ENCODE measurements at places on chromosomes 2 and 18.

DNA sequence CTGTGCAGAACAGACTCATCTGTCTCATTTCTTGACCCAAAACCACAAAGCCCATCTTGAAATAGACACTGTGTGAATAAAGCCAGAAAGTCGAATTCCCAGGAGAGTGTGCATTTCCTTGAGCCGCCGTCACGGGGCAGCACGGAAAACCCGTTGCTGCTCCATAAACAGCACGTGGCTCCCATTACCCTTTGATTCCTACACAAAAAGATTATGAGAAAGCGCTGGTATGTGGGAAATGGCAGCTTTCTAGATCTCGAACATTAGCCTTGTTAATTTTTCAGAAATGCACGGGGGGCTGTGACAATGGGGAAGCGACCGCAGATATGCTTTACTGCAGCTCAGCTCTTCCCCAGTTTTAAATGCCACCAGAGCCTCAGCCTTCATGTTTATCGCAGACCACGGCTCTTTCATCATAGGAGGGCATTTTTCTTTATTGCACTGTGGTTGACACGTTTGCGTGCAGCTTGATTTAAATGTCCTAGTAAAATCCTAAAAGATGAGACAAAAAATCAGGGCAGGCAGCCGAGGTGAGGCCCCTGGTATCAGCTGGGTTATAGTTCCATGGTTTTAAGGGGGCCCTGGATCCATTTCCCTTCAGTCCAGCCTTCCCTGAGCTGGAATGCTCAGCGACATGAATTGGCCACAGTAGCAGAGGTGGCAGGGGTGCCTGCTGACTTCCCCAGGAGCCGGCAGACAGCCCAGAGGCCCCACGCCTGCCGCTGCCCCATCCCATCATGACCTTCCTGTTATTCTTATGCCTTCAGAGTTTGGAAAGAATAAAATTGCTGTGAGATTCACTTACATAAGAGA, 249.3 kb downstream of the NDUFA10 start:
- no peak for DNase-seq

- no peak for DNase-seq
These were observed 498.0 kb downstream of the PARD3B start for GRCh38 chr2:205043285-205043684.

DNA sequence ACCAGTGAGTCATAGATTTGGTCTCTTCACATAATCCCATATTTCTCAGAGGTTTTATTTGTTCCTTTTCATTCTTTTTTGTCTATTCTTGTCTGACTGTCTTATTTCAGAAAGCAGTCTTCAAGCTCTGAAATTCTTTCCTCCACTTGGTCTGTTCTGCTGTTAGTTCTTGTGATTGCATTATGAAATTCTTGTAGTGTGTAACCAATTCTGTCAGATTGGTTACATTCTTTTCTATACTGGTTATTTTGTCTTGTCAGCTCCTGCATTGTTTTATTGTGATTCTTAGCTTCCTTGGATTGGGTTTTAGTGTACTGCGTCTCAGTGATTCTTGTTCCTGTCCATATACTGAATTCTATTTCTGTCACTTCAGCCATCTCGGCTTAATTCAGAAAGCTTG, 18.6 kb downstream of the EHBP1 start:
- no peak for DNase-seq

- DNase-seq = no peak
These were observed 115.2 kb downstream of the FAM210A start for GRCh38 chr18:13611142-13611600.

DNA sequence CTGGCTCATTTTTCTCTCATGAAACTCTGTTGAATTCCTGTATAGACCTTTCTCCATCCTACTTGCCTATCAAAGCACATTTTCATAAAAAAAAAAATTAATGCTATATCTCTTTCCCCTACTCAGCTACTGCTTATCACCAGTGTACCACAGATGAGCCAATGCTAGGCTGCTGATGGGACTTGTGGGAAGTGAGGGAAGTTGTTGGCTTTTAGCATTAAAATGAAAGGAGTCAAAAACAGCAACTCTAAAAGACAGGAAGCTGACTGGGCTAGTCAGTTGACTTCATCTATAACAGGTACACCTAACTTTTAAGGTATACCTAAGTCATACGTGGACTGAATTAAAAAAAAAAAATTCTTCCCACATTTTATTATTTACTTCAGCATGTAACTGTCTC, 102.1 kb downstream of the FAM117B start:
- no peak for DNase-seq

- DNase-seq = no peak
These were observed 242.0 kb downstream of the TMEM182 start for GRCh38 chr2:103003750-103004260.

GRCh38 chr2:217946051-217946450, 56.7 kb downstream of the TNS1 start:
- no peak for DNase-seq

DNA sequence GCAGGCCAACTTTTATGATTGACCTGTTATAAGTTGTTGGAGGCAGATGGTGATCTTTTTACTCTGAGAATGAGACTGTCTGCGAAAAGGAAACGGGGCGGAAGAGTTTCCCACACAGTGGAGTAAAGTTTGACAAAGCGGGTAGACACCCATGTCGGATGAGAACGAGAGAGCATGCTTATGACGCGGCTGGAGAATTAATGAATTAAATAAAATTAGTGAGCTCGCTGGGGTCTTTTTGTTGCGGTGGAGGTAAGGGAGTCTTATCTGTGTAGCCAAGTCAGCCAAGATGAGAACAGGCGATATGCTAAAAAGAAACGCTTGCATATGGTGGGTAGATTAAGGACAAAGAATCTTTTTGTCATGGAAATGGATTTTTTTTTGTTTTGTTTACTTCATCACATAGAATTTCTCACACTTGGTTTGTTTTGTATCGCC, 1.8 kb downstream of the SALL3 start:
- DNase-seq = no peak

DNA sequence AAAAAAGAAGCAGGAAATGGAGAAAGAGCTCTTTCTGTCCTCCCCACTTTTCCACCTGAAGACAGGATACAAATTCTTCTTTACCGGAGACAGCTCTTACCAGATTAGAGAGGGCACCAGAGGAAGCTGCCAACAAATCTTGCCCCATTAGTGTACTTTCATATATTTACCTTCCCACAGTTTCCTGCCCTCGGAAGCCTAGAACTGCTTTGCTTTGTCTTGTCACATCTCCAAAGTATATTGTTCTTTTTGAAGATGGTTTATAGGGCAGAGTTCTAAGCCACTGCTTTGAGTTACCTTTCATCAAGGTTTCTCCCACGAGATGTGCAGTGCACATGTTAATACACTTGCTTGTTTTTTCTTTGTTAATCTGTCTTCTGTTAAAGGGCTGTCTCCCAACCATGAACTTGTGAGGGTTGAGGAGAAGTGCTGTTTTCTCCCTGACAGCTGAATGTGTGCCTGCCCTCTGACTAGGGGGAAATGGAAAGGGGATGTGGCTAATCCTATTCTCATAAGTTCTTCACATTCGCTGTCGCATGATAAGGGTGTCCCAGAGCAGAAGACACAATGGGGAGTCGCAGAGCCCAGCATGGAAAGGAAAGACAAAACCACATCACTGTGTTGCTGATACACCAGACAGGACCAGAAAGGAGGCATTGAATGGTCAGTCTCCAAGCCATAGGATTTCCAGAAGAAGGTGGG, 24.2 kb downstream of the CENPA start:
- no peak for DNase-seq

- DNase-seq = no peak
These were observed 901.4 kb downstream of the DCDC2C start for GRCh38 chr2:4604767-4605166.

DNA sequence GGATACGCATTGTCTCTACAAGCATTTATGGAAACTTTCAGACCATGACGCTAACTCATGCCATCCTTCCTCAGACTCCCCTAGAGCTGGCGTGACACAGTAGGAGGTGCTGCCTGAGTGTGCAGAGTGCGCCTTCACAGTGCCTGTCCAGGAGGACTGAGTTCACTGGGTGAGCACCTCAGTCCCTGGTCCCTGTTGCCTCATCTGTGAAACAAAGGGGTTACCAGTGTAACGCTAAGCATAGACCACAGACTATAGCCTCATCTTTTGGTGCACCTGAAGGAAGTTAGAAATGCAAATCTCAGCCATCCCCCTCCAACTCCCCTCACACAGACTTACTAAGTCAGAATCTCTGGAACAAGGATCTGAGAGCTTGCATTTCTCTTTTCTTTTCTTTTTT, 142.8 kb downstream of the TMEM17 start:
- DNase-seq = no peak

- DNase-seq = no peak
These were observed 113.4 kb downstream of the EIPR1 start for GRCh38 chr2:3264010-3264744.

DNA sequence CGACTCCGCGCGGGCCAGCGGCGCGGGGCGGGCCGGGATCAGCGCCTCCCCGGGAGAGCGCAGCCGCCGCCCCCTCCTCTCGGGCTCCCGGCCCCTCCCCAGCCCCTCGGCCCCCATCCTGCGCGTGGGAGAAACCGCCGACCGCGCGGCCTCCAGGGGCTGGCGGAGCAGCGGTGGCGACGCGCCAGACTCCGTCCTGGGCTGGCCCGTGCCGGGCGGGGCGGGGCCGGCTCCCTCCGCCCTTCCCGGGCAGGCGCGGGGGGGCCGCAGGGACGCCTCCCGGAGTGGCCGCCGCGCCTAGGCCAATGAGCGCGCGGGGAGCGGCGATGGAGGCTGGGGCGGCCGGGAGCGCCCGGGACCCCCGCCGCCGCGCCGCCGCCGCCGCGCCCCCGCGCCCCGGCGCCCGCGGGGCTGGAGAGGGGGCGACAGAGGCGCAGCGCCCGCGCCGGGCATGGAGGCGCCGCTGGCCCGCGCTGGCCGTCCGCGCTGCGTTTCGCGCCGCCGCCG, 49.1 kb downstream of the KCNIP3 start:
- no peak for DNase-seq

- no peak for DNase-seq
These were observed 282.2 kb upstream of the ATP5MC3 start for GRCh38 chr2:175463589-175464310.

GRCh38 chr2:24456599-24457556, 34.2 kb upstream of the NCOA1 start:
- DNase-seq = no peak

- DNase-seq = no peak
These were observed 8.0 kb downstream of the ZEB2 start for GRCh38 chr2:144511937-144512336.

DNA sequence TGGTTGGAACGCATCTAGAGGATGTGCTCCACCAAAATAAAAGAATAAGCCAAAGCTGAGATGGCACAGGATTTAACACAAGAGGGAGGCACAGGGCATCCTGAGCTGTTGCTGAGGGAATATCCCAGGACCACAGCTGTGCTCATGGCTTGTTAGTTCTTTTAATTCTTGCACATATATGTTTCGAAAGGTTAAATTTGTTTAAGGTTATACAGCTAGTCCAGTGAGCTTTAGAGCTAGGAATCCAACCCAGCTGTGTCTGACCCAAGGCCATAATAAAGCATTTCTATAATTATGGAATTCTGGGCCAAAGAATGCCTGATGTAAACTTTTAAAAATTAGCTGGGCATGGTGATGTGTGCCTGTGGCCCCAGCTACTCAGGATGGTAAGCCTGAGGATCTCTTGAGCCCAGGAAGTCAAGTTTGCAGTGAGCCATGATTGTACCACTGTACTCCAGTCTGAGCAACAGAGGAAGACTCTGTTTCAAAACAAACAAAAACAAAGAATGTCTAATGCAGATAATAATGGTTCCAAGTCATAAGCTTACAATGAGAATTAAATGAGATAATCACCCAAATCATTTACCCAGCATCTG, 66.4 kb upstream of the CCBE1 start:
- no peak for DNase-seq

GRCh38 chr2:156042895-156043294, 289.6 kb downstream of the NR4A2 start:
- DNase-seq = no peak

- DNase-seq = no peak
These were observed 132.3 kb downstream of the RTP5 start for GRCh38 chr2:242001853-242002252.

DNA sequence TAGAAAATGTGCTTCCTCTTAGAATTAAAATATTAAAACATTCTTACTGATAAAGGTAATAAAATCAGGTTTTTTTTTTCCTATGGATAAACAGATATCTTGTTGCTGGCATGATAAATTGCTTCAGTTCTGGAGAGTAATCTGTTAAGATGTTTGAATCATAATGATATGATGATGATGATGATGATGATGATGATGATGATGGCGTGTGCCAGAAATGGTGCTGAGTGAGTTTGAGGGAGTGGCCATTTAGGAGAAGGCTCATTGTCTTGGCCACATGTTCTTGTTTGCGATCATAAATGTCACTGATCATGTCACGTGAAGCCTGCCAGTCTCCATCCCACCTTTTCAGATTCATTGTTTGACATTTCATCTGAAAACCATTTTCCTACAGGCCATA, 35.0 kb downstream of the ADAM23 start:
- DNase-seq = no peak

DNA sequence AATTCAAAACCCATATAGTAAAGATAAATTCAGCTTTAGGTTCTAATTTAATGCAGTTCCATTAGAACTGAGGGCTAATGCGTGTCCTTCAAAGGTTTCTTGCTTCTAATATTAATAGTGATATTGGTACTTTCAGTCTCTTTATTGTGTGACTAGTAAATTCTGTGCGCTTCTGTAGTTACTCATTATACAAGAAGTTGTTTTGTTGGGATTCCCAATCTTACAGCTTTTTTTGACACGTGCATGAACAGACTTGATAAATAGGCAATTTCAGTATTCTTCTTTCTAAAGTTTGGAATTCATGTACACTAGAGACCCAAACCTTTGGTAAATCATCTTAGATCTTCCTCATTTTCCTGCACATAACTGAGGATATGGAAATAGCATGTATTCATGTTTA, 71.8 kb downstream of the HAUS1 start:
- DNase-seq = no peak

GRCh38 chr2:234994438-234995321, 42.9 kb downstream of the SH3BP4 start:
- no peak for DNase-seq

GRCh38 chr2:106130251-106130998, 63.7 kb downstream of the UXS1 start:
- no peak for DNase-seq

DNA sequence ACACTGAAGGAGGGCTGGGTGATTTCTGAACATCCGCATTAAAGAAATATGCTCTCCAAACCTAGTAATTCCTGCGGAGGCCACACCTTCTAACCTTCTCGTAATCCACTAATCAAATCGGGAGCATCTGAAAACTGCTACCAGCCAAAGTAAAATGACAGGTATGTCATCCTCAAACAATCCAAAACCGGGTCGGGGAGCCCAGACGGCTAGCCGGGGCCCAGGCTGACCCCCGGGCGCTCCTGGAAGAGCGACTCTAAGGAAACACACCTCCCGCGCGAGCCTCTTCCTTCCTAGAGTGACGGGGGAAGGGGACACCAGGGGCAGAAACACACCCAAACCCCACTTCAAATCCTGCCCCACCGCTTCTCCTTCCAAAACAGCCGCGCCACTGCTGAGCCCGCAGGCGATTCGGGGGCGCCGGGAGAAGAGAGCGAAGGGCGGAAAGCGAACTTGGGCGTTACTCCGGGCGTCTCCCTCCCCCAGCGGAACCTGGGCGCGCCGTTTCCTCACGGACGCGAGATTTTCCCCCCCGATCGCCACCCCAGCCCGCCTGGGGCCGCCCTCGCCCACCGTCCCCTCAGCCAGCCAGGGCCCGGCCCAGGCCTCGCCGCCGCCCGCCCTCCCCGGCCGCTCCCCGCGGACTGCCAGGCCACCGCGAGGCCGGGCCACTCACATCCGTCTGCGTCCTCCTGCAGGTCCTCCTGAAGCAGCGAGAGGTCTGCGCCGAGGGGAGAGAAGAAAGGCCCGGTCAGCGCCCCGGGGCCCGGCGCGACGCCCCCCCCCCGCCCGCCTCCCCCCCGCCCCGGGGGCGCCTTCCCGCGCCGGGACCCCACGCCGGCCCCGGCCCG, 584 bp downstream of the PPP4R1 start:
- peak; percentile 3 for DNase-seq

- no peak for DNase-seq
These were observed 61.0 kb downstream of the BIN1 start for GRCh38 chr2:127045792-127046501.
